ENCODE measurements at places on chromosomes 16 and 17. TPM values are rescaled to one million over a fixed set of nuclear protein-coding genes. Genes with fewer than 3 reads are reported as not detected.

- no peak for DNase-seq
Observed at GRCh38 chr17:47620503-47621245, 29.0 kb upstream of the KPNB1 start.

Gene MT3
- total RNA-seq: not detected

DNA sequence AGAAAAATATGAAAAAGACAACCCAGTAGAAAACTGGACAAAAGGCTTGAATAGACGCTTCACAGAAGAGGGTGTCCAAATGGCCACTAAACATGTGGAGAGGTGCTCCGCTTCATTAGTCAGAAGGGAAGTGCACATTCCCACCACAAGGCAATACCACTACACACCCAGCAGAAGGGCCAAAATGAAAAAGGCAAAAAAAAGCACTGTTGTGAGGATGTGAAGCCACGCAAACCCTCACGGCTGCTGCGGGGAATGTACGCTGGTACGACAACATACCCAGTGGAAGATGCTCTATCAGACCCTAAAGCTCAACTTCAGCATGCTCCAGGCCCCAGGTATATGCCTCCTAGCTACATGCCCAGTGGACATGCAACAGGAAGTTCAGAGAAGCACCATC, 17.0 kb downstream of the PIK3R5 start:
- DNase-seq: no peak

DNA sequence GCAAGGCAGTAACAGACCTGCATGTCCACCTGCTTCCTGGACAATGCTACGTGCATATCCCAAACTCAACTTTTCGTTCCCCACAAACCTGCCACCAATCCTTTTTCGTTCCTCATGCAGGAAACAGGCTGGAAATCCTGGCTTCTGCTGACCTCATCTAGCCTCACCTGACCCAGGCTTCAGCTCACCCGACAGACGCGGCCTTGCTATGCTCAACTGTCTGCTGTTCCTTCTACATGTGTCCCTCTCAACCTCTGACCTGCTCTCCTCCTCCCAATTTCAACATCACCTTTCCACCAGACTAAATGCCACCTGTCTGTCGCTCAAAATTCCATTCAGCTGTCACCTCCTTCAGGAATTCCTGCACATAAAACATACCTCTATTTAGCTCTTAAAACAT, 44.5 kb downstream of the XPO6 start:
- DNase-seq: no peak

DNA sequence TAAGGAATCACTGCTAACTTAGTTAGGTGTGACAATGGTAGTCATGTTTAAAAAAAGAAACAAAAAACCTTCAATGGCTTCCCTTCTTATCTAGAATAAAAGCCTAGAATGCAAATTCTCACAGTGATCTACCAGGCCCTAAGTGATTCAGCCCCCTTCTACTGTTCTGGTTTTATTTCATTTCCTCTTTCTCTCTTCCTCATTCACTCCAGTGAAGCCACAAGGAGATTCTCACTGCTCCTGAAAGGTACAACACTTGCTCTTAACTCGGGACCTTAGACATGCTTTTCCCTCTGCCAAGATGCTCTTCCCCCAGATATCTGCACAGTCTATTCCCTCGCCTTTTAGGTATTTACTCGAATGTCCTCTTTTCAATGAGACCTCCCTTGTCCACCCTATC, 3.7 kb downstream of the PIGS start:
- DNase-seq: no peak

DNA sequence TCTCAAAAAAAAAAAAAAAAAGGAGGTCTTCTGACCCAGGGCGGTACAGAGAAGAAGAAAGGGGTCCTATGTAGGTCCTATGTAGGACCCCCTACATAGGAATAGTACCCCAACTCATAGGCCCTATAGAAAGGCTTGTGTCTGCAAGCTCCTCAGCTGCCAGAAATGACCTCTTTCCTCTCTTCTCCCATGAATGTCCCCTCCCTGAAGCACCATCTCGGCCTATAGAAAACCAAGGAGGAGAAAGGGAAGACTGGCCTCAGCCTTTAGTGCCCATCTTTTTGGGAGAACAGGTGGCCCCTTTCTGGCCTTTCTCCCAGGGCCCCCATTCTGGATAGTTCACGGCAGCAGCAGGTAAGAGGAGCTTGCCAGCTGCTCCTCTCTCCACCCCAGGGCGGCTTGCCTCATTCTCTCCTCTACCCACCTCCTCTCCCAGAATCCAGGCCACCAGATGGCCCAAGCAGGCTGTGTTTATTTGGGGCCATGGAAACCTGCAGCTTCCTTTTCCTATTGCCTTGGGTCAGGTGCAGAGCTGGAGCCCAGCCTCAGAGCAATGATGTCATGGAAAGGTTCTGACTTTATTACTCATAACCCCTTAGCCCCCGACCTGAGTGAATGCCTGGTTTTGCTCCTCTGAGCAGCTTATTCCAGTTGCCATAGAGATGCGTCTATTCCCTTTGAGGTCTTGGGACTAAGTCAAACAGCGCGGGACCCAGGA, 1.6 kb upstream of the MRPL58 start:
- DNase-seq: no peak

Measured in omental fat pad (tissue), 4 donors.